ENCODE measurements at places on chromosomes 6 and 20. TPM values are rescaled to one million over a fixed set of nuclear protein-coding genes. Genes with fewer than 3 reads are reported as not detected.

DNA sequence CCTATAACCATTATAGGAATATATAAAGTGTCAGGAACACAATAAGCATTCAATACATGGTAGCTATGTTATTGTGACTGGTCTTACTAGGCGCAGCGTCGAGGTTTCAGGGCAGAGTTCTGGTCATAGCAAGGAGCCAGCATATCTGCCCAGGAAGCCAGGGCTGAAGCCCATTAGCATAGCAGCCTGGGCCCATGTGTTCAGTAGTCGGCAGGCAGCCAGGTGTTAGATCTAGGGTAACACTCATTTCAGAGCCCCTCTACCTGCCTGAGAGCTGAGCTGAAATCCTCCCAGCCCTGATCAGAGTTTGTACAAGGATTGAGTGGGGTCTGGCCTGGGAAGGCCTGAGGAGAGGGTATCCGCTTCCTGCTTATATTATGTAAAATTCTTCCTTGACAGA, 32.1 kb downstream of the C20orf173 start:
- no peak for DNase-seq
- H3K36me3 ChIP-seq: peaks cover 59% of the 10 kb centered on the region
- H3K4me1 ChIP-seq: no peaks in the 10 kb centered on the region
- H3K4me3 ChIP-seq: no peak overlapping the region

- no peak overlapping the region for H3K27ac ChIP-seq
- H3K27me3 ChIP-seq: no peaks in the 10 kb centered on the region
- no peak overlapping the region for H3K4me3 ChIP-seq
- H3K4me1 ChIP-seq: peaks cover 15% of the 10 kb centered on the region
- no peaks in the 10 kb centered on the region for H3K36me3 ChIP-seq
Measured at GRCh38 chr6:13550656-13551055, 23.7 kb upstream of the SIRT5 start.

DNA sequence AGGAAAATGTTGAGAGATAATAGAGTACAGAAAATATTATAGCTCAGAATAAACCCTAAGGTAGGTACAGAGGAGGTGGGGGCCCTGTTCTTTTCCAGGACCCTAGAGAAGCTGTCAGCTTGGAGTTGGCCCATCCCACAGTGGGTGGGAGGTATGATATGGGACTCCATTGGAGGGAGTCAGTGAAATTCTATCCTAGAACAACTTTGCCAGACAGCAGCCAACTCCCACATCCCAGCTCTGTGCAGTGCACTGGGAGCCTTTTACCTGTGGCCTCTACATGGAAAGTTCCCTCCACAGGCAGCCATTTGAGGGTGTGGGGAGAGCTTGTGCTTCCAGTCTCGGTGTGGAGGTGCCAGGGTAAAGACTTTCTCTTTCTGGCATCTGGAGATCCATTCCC, 36.8 kb upstream of the CLIC5 start:
- H3K36me3 ChIP-seq: no peaks in the 10 kb centered on the region
- no peak for DNase-seq
- peaks cover 29% of the 10 kb centered on the region for H3K4me1 ChIP-seq
- no peak overlapping the region for H3K27ac ChIP-seq
- H3K27me3 ChIP-seq: no peaks in the 10 kb centered on the region

DNA sequence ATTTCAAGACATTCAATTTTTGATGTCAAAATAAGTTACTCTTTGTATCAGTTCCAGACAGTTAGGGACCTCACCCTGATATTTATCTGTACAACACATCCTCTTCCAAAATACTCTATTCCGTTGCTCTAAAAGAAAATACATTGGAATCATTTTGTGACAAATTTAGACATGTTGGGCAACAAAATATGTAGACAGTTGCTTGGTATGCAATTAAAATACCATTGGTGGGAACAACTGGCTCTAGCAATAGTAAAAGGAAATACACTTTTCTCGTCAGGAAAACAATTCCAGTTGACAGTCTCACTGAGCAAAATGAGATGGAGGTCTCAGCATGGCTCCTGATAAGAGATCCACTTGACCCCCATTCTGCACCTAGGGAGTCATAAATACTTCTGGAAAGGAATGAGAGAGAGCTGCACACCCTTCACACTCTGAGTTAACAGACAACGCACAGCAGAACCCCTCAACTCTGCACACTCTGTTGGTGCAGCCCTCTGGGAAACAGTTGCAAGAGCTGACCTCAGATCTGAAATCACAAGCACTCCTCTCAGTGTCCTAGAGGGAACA, 171.3 kb upstream of the NT5E start:
- no peaks in the 10 kb centered on the region for H3K4me1 ChIP-seq
- no peak overlapping the region for H3K27ac ChIP-seq
- H3K36me3 ChIP-seq: no peaks in the 10 kb centered on the region

GRCh38 chr20:46893877-46894578, 615 bp upstream of the EYA2 start:
- H3K36me3 ChIP-seq: no peaks in the 10 kb centered on the region
- H3K4me3 ChIP-seq: no peak overlapping the region
- H3K27me3 ChIP-seq: peaks cover 59% of the 10 kb centered on the region
- H3K4me1 ChIP-seq: no peaks in the 10 kb centered on the region

DNA sequence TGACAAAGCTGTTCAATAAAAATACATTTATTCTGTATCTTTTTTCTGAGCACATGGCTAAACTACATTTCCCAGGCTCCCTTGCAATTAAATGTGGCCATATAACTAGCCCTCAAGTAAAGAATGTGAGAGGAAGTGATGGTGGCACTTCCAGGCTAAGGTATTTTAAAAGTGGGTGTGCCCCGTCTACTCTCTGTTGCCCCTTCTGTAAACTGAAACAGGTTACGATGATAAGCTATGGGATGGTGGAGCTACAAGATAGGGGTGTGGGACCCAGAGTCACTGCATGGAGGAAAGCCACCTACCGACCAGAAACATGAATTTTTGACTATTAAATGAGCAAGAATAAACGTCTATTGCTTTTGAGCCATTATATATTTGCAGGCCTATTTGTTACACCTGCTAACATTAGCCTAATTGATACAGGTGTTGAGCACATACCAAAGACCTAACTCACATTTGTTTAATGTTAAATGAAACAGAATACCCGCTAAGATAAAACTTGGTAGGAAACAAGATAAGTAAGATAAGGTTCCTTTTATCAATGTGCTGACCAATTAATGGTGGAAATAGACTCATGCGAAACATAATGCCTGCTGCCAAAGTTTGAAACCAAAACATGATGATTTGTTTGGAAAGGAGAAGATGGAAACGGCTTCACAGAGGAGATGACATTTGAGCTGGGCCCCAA, 3.1 kb downstream of the FYN start:
- peaks cover 6% of the 10 kb centered on the region for H3K36me3 ChIP-seq
- H3K27ac ChIP-seq: no peak overlapping the region
- peaks cover 12% of the 10 kb centered on the region for H3K4me1 ChIP-seq
- H3K27me3 ChIP-seq: no peaks in the 10 kb centered on the region

DNA sequence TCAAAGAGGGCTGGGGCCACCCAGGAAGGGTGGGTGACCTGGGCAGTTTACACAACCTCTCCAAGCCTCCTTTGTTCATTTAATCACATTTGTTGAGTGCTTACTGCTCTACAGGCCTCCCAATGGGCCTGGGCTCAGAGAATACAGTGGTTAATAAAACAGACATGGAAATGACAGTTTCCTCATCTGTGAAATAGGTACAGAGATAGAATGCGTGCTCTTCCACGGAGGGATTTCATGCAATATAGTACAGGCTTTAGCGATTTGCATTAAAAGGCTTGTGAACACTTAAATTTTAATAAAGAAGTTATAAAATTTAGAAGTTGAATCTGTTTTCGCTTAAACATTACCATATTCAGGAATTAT, 802 bp upstream of the FERMT1 start:
- peaks cover 17% of the 10 kb centered on the region for H3K4me1 ChIP-seq
- H3K27ac ChIP-seq: no peak overlapping the region
- peaks cover 20% of the 10 kb centered on the region for H3K27me3 ChIP-seq
- DNase-seq: no peak

DNA sequence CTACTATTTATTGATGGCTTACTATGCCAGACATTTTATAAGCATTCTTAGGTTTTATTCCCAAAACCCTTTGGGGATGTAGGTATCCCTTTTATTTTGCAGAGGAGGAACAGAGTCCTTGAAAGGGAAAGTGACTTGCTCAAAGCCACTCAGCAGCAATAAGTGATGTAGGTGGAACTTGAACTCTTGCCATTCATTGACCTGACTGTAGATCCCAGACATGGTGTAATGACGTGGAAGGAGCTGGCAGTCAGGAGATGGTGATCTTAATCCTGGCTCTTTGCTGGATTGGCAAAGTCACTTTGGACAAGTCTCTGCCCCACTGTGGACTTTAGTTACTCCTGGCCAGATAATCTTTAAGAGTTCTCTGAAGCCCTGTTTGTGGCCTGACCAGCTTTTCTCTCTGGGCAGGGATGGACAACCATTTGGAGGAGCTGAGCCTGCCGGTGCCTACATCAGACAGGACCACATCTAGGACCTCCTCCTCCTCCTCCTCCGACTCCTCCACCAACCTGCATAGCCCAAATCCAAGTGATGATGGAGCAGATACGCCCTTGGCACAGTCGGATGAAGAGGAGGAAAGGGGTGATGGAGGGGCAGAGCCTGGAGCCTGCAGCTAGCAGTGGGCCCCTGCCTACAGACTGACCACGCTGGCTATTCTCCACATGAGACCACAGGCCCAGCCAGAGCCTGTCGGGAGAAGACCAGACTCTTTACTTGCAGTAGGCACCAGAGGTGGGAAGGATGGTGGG, 1.6 kb downstream of the DBNDD2 start:
- H3K27ac ChIP-seq: no peak overlapping the region
- H3K4me1 ChIP-seq: peaks cover 13% of the 10 kb centered on the region
- 0 out of 2 replicates have a peak, but pooled peaks cover 2% of the 10 kb centered on the region for H3K36me3 ChIP-seq
- no peak overlapping the region for H3K4me3 ChIP-seq
- H3K27me3 ChIP-seq: peaks cover 32% of the 10 kb centered on the region

- no peak overlapping the region for H3K4me3 ChIP-seq
- no peak for DNase-seq
- H3K27ac ChIP-seq: no peak overlapping the region
- H3K27me3 ChIP-seq: no peaks in the 10 kb centered on the region
- H3K4me1 ChIP-seq: no peaks in the 10 kb centered on the region
Measured at GRCh38 chr6:89750338-89750737, 69.3 kb downstream of the MDN1 start.

DNA sequence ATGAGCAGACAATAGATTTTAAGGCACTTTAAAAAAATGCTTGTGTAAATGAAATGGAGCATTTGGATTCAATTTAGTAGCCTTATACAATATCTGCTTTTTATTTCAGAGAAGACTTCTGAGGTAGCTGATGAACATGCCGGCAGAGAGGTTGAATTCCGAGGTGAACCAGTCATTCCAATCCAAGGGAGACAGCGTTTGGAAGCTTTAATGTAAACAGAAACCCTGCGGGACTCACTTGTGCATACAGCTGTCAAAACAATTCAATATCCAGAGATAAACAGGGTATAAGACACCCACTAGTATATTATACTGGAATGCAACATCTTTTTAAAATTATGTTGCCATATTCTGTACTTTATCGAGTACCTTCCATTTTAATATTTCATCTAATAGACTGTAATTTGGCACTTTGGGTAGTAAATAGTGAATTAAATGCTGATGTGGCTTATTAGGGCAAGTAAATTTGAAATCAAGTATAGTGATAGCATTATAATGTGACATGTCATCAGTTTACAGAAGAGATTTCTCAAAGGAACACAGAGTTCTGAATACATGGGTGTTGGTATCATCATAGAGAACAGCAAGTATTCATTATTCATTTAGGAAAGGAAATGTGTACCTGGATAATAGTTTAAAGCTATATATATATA, 347.7 kb downstream of the PRKN start:
- no peaks in the 10 kb centered on the region for H3K36me3 ChIP-seq
- H3K4me3 ChIP-seq: no peak overlapping the region
- H3K4me1 ChIP-seq: no peaks in the 10 kb centered on the region

GRCh38 chr20:46056970-46057855, 28.2 kb downstream of the SLC12A5 start:
- H3K4me1 ChIP-seq: no peaks in the 10 kb centered on the region
- peaks cover 9% of the 10 kb centered on the region for H3K27me3 ChIP-seq
- H3K36me3 ChIP-seq: peaks cover 22% of the 10 kb centered on the region
- DNase-seq: peak; percentile 26
- no peak overlapping the region for H3K4me3 ChIP-seq

Gene BPIFB2
- total RNA-seq: not detected

Gene TSPO2
- not detected for total RNA-seq

Gene NFS1
- 24.7 TPM for total RNA-seq

Gene GNMT
- 0.58 TPM for total RNA-seq

Gene LY6G6F
- not detected for total RNA-seq

Gene HELZ2
- total RNA-seq: 14.3 TPM

Gene PRL
- not detected for total RNA-seq

Gene TBP
- total RNA-seq: 25.0 TPM

Gene IL20RA
- not detected for total RNA-seq

Gene TINAG
- total RNA-seq: not detected
